ENCODE measurements at places on chromosomes 2 and 18.

GRCh38 chr2:14614017-14614416 lies 18.5 kb upstream of the LRATD1 start:
- no peak for DNase-seq

DNA sequence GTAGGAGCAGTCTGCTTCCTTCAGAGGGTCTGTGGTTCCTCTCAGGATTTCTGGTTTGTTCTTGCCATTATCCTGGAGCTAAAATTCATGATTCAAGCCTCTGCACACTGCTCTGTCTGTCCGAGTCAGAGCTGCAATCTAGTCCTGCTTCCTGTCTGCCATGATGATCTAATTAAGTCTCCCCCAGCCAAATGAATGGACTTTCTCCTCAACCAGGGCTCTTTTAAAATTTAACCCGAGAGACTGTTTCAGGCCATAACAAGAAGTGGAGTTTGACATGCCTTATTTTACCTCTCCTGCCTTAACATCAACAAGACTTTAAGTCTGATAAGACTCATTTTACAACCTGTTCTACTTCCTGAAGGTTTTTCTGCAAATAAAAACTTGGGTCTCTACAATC lies 1009.6 kb upstream of the DDX18 start:
- DNase-seq = no peak

DNA sequence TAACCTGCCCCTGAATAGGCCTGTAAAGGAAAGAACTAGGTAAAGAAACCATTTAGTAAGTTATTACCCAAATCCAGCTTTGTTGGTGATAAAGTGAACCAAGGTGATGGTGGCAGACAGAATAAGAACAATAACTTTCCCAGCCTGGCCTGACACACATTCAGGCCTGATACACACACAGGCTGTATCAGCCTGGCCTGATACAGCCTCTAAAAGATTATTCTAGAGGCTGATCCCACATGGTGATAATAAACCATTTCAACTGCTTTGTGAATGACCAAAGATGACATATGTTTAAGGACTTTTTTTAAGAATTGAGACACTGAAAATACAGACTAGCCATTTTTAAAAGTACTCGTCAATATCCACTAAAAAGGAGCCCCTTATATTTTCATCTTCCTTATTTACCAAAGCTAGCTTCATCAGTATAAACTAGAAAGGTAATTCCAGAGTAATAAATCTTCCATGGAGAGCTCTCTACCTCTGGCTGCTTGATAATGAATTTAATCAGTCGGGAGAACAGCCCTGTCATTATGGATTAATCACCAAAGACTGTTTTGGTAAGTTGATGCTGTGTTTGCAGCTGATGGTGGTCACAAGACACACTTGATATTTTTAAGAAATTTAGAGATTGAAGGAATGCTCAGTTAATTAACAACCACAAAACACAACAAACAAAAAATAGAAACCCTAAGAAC lies 77.2 kb downstream of the SLC8A1 start:
- DNase-seq = no peak

DNA sequence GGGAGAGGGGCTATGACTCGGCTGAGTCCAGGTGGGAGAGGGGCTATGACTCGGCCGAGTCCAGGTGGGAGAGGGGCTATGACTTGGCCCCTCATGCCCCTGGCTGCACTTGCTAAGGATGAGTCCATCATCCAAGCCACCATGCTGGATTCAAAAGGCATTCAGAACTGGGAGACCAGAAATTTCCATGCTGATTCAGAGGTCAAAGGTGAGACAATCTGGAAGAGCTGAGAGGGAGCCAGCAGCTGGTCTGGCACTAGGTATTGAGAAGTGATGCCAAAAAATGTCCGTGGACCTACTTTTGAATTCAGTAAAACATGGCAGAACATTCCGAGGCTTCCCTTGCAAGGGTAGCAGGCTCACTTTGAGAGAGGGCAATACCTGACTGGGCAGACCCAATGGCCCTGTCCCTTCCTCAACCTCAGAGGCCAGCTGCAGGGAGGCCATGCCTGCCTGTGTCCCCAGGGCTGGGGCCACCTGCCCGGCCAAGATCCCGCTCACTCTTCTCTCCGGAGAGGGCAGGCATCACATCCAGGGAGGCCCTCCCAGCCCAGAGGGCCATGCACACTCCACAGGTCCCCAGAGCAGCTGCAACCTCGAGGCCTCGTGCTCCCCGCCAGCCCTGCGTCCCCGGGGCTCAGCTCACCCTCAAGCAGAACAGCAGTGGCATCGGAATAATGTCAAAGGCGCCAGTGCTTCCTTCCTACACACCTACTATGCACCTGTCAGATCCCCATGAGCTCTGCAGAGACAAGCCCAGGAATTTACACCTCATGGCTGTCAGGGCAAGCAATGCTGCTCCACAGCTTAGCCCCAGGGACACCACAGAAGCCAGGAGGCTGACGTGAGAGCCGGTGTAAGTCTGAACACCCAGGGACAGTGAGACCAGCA lies 80.2 kb upstream of the GPC1 start:
- peak; percentile 51 for DNase-seq

DNA sequence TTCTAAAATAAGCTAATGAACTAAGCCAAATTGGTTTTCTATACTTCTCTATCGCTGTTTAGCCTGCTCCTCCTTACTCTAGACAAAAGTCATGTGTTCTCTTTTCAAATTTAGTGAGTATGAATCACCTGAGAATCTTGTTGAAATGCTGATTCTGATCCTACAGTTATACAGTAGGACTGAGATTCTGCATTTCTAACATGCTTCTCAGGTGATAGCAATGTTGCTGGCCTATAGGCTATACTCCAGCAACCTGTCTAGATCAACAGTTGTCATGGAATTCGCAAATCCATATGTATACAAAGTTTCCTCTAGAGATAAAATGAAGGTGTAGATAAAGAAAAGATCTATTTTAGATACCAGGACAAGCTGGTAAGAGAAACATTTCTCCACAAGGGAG lies 62.9 kb downstream of the MEMO1 start:
- no peak for DNase-seq

GRCh38 chr2:236175548-236176150 lies 7.5 kb upstream of the GBX2 start:
- no peak for DNase-seq

- DNase-seq = no peak
Measured at GRCh38 chr18:21069468-21069867, 42.1 kb downstream of the ROCK1 start.

GRCh38 chr2:19218166-19218565 lies 140.3 kb downstream of the OSR1 start:
- no peak for DNase-seq

GRCh38 chr18:70022636-70023035 lies 75.0 kb upstream of the CD226 start:
- no peak for DNase-seq

DNA sequence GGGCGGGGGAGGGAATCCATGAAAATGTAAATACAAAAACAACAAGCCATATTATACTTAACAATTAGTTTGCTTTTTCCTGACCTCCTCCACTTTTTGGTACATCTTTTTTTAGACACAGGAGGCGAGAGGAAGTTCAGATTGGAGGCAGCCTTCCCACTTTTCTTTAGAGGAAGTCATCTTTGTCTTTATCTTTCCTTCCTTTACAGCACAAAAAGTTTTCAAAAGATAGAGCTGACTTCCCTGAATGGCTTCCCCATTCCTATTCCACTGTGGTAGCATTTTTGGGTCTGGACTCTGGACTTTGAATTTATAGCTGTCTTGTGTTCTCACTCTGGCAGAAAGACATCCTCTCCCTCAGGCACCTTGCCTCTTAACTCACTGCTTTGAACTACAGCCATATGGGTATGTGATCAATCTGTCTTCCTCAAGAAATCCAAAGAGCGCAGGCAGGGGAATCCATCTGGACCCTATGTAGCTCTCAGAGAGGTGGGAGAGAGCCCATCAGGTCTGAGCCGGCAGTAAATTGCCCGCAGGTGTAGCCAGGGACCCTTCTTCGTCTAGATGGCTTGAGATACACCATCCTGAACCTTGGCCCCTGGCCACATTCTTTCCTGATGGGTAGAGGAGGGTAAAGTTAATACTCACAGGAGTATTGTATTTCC lies 101.9 kb downstream of the AQP4 start:
- no peak for DNase-seq

- no peak for DNase-seq
Measured at GRCh38 chr2:204019572-204020501, 83.3 kb downstream of the ICOS start.

DNA sequence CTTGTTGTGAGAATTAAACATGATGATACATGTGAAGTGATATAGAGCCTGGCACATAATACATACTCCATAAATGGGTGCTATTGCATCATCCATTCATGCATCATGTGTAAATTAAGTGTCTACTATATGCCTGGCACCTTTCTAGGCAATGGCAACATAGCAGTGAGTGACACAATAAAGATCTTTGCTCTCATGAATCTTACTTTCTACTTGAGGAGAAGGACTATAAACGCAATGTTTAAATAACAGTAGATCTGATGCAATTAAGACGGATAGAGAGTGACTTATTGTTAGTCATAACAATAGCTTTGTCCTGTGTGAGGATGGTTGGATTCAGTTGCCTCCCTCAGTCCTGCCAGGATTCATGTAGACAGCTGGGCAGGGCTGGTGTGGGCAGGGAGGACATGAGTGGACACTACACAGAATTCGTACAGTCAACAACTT lies 88.4 kb upstream of the NPAS2 start:
- DNase-seq = no peak

- DNase-seq = no peak
Measured at GRCh38 chr2:165239856-165240515, 772 bp downstream of the SCN2A start.

- DNase-seq = peak; percentile 89
Measured at GRCh38 chr2:238106339-238106697, 6.2 kb downstream of the ESPNL start.

- DNase-seq = no peak
Measured at GRCh38 chr18:48765053-48765452, 185.7 kb downstream of the SMAD7 start.

- DNase-seq = no peak
Measured at GRCh38 chr2:64748561-64748960, 94.8 kb upstream of the SERTAD2 start.

GRCh38 chr2:8611700-8612099 lies 70.2 kb upstream of the ID2 start:
- DNase-seq = no peak

DNA sequence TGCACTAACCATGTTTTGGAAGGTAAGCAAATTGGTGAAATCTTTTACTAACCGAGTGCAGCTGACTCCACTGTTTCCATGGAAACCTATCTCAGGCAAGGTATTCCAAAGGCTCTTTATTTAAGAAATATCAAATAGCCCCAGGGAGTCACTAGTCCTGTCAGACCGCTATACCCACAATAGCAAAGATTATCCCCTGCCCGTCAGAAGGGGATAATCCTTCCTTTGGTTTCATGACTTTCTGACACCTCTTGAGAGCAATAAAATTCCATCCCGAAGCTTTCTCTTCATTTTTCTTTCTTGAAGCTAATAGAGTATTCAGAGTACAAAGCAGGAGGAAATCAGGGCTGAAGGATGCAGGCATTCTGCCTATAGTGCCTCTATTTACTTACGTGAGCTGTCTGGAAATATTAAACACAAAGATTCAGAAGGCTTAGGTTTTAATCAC lies 34.7 kb upstream of the MAP2 start:
- peak; percentile 6 for DNase-seq

DNA sequence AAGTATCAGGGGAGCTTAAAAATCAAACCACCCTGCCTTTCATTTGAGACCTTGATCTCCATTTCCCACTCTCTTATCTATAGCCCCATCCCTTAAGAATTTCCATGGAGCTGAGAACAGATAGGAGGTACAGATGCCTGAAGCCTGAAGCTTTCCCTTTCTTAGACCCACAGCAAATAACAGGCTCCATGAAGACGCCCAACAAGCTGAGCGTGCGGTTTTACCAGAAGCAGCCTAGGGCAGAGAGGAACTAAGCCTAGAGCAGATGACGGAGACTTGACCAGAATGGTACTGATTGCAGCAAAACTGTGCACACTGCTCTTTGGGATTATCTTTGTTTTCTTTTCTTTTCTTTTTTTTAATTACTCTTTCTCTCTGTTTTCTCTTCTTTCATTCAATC lies 1.7 kb upstream of the ERBB4 start:
- no peak for DNase-seq

GRCh38 chr18:50377061-50377798 lies 2.4 kb downstream of the SKA1 start:
- DNase-seq = no peak

GRCh38 chr18:3663870-3664512 lies 214.0 kb downstream of the TGIF1 start:
- no peak for DNase-seq

GRCh38 chr18:69838620-69839411 lies 108.9 kb downstream of the CD226 start:
- peak; percentile 59 for DNase-seq

DNA sequence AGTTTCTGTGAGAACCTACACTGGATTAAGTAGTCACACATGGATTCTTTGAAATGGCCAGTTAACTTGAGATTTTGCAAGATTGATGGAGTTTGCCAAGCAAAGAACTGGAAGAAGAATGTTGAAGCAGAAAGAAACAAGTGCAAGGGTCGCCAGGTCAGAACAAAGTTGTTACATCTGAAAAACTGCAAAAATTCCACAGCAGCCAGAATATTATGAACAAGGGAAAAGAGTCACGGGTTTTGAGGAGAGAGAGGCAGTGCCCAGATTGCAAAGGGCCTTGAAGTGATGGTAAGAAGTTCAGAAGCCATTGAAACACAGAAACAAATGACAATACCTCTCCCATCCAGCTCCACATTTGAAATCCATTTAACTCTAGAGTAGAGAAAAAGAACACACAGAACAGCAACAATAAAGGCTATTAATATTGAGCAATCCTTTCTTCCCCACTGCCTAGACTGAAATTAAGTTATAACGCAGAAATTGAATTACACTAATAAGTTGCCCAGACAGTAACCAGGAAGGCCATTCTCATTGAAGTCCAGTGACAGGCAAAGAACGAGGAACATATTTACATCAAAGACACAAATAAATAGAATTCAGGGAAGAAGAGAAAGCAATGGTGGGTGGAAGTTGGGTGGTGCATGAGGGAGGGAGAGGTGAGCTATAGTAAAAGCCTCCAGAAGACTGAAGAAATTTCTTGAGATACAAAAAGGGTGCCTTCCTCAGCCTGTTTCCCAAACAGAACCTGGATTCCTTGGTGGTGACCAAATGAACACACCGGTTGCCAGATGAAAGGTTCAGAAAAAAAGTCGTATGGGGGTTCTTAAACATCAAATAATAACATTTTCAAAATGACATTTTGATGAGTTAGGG lies 80.6 kb downstream of the ARHGAP15 start:
- DNase-seq = no peak

DNA sequence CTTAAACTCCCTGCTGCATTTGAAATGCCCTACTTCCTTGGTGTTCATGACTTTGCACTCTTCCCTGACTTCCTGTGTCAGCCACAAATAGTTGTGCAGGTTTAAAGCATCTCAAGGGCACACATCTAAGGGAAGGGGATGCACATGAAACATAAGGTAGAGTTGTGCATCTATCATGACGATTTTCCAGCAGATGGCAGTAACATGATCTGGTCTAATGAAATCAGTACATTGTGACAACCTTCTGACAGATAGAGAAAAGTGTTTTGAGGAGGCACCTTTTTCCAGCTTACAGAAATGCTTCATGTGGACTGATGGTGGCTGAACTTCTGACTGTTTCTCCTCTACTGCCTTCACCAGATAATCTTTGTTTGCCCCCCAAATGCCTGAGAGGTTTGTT lies 238.9 kb downstream of the XIRP2 start:
- DNase-seq = no peak

All from H7 (cell line).